Stimulated activated CD4-positive, alpha-beta T cell treated with anti-CD3 and anti-CD28 coated beads, Interleukin-1b, Interleukin-23, amount 100 ng/mL, for 24 hours (primary cell): ENCODE measurements at places on chromosomes 13 and 19.

DNA sequence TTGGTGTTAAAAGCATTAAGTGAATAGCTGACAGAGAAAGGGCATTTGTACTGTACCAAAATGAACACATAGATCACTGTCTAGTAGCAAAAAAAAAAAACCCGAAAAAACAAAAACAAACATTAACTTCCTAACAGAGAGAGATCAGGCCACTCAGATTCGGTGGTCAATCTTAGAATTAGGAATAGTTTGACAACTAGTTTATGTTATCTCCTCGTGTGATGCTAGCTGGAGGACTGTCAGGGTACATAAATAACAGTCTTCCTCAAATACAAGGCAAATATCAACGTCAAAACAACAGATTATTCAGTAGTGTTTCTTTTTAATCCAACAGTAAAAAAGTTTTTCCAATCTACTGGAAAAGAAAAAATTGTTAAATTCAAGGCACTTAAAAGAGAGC is 1.7 kb downstream of the ZMYM5 start:
- DNase-seq: no peak

DNA sequence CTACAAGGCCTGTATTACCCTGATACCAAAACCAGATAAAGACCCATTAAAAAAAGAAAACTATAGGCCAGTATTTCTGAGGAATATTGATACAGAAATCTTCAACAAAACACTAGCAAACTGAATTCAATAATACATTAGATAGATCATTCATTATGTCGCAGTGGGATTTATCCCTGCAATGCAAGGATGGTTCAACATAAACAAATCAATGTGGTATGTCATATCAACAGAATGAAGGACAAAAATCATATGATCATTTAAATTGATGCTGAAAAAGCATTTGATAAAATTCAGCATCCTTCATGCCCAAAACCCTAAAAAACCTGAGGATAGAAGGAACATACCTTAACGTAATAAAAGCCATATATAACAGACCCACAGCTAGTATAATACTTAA is 50.0 kb downstream of the RB1 start:
- no peak for DNase-seq

DNA sequence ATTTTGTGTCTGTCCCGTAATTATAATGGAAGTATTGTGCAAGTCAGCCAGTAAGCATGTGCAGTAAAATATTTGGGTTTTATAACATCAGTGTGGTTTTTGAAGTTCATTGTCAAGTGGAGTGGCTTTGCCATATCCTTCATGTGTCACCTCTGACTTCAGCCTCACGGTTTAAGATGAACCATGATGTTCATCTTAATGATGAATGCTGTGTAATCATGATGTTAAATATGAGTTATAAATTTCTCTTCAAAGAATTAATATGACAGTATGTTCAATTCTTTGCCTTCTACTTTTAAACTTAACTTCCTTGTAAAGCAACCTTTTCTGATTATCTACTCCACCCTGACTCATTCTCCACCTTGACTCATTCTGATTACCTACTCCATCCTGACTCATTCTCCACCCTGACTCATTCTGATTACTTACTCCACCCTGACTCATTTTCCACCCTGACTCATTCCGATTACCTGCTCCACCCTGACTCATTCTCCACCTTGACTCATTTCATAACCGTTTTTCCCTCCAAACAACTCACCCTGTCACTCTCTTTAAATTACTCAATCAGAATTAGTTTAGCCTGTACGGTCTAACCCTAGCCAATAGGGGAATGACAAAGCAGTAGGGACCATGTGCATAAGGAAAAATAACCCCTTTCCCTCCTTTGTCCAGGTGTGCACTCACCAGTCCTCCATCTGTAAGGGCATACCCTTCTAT is 50.3 kb upstream of the ANKRD10 start:
- DNase-seq: no peak

- DNase-seq: no peak
These were observed 793.9 kb upstream of the PCDH20 start for GRCh38 chr13:62209529-62209928.

- DNase-seq: no peak
These were observed 574 bp downstream of the CYP2S1 start for GRCh38 chr19:41193430-41194156.

DNA sequence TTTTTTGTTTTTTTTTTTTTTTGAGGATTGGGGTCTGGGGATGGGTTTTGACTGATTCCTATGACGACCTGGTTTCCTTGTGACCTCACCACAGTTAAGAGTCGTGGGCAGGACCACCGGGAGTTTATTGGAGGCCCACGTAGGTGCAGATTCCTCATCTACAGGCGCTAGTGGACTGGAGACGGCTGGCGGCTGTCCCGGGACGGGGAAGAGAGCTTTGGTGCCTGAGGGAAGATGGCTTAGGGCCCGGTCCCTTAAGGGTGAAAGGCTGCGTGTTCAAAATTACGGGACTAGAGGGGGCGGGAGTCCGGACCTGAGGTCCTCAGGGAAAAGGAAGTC is 682 bp upstream of the TEAD2 start:
- no peak for DNase-seq

- no peak for DNase-seq
These were observed 89.1 kb downstream of the CAB39L start for GRCh38 chr13:49354719-49355118.

DNA sequence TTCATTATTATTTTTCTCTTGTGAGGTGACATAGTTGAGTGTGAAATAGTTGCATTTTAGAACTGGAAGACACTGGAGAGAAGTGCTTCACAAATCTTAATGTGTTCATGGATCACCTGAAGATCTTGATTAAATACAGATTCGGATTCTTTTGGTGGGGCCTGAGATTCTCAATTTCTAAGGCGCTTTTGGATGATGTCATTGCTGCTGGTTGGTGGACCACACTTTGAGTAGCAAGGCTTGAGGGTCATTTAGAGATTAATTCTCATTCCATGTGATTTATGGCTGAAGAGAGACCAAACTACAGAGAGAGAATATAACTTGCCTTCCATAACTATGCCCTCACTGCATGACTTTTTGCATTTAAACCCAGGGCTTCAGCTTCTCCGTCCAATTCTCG is 27.2 kb downstream of the CEACAM8 start:
- no peak for DNase-seq

- no peak for DNase-seq
These were observed 4.2 kb downstream of the LYL1 start for GRCh38 chr19:13098277-13099072.

DNA sequence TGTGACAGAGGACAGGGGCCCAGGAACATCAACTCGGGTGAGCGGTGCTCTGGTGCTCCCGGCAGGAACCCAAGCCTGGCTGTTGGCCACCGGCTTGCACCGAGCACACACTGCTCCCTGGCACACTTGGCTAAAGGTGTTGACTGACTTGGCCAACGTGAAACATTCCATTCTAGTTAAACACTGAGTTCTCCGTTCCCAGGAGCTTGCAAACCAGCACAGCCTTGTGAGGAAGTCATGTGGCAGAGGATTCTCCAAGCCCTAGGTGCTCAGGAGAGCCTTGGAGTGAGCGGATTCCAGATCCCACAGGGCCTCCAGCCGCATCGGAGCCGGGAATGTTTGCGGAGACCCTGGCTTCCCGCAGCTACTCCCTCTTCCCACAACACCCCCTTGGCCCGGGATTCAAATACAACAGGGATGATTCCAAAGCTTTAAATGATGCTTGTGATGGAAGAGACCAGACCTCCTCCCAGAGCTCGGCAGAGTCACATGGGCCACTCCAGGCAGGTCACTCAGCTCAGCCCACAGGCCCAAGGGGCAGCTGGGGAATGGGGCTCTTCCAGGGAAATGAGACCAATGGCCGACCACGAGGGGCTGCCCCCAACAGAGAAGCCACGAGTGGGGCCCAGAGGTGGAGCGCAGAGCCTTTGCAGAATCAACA is 2.9 kb downstream of the C13orf46 start:
- no peak for DNase-seq

GRCh38 chr19:14505488-14506239 is 9.7 kb upstream of the GIPC1 start:
- peak; percentile 63 for DNase-seq

DNA sequence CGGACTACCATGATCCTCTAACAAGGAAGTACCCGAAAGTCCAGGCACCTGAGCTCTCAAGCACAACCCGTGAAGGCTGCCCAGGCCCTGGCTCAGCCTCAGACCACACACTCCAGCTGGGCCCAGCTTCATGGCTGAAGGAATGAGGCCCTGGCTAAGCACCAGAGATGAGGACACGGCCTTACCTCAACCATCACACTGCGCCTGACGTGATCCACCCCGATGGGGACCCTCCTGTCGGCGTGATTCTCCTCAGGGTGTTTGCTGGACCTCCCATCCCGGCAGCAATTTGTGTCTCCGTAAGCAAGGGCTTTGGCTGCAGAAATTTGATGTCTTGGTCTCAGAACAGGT is 56.5 kb downstream of the F2RL3 start:
- no peak for DNase-seq

GRCh38 chr13:109817591-109818535 is 31.5 kb upstream of the IRS2 start:
- no peak for DNase-seq

DNA sequence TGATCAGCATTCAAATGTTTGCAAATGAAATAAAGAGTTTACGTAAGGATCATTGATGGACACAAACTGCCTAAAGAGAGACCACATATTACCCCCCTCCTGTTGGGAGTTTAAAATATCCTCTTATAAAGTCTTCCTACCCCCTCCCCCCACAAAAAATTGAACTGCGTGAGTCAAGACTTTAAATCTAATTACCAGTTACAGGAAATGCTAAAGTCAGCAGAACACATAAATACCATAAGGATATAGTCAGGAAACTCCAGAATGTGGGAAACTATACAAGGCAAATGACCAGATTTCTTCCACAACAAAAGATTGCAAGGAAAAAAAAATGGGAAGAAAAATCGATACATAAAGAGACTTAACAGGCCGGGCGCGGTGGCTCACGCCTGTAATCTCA is 44.4 kb upstream of the FARP1 start:
- no peak for DNase-seq

DNA sequence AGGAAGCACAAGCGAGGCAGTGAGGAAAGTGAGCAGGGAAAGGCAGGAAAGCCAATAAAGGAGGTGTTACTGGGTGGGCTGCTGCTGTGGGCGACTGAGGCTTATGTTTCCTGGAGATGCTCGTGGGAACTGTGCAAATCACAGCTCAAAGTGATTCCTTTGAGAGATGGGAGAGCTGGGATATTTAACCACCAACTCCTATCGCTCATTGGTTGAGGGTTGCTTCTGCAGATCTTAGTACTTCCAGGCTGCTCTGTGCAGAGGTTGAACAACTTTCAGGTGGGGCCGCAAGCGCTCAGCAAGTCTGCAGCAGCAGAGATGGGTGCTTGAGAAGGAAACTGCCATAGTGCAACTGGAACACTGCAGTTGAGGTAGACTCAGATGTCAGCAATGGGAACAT is 8.4 kb downstream of the PCDH8 start:
- DNase-seq: no peak
